ENCODE measurements at places on chromosomes 5 and 9.

GRCh38 chr9:20552874-20553557 is 69.3 kb downstream of the MLLT3 start:
- DNase-seq: no peak

GRCh38 chr5:102866237-102866600 is 111.1 kb downstream of the PAM start:
- DNase-seq: no peak

DNA sequence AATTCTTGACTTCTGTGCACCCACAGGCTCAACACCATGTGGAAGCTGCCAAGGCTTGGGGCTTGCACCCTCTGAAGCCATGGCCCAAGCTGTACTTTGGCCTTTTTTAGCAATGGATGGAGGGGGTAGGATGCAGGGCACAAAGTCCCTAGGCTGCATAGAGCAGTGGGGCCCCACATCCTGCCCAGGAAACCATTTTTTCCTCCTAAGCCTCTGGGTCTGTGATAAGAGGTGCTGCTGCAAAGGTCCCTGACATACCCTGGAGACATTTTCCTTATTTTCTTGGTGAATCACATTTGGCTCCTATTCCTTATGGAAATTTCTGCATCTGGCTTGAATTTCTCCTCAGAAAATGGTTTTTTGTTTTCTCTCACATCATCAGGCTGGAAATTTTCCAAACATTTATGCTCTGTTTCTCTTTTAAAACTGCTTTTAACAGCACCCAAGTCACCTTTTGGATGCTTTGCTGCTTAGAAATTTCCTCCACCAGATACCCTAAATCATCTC is 482.7 kb upstream of the TLE4 start:
- no peak for DNase-seq

DNA sequence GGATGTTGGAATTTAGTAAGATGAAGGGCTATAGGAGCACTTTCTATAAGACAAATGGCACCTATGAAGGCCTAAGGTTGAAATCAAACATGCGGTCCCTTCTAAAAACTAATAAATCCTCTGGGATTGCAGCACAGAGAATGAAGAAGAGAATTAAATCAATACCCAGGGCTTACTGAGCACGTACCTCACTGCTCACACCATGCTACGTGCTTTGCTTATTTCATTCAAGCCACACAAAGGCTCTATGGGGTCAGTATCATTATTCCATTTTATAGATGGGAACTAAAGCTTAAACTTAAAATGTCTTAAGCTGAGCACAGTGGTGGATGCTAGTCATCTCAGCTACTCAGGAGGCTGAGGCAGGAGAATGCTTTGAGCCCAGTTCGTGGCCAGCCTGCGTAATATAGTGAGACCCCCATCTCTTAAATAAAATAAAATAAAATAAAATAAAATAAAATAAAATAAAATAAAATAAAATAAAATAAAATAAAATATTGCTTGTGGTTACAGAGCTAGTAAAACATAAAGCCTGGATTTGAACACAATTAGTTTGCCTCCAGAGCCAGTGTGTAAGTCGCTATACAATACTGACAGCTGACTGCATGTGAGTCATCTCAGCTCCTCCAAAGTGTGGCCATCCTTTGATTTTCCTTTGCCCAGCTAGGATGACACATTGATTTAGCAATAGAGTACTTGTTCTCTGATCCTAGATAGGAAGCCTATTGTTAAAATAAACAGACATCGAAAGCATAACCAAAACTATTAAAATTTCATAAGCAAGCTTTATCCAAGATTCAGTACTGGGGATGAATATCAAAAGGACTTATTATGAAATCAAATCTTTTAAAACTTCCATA is 20.9 kb upstream of the DPYSL3 start:
- DNase-seq: no peak

DNA sequence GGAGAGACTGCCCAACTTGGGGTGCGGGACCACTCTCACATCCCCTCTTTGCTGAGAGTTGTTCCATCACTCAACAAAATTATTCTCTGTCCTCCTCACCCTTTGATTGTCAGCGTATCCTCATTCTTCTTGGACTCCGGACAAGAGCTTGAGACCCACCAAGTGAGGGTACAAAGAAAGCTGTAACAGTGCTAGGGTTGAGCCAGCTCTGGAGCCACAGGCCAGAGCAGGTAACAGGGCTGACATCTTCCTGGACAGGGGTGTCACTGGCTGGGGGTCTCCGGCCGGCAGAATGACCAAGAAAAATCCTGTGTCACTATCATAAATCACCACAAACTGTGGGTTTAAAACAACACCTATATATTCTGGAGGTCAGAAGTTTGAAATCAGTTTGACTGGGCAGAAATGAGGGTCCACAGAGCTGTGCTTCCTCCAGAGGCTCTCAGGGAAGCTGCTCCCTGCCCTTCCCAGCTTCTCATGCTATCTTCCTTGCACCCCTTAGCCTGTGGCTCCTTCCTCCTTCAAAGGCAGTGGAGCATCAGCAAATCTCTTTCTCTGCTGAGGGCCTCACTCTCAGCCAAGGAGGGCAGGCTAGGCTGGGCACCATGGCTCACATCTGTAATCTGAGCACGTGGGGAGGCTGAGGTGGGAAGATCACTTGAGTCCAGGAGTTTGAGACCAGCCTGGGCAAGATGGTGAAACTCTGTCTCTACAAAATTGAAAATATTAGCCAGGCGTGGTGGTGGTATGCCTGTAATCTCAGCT is 4.1 kb upstream of the BBLN start:
- no peak for DNase-seq

- no peak for DNase-seq
These were observed 995.4 kb upstream of the WWC1 start for GRCh38 chr5:167296066-167296465.

Data from stimulated activated CD4-positive, alpha-beta T cell treated with anti-CD3 and anti-CD28 coated beads, Interleukin-15, amount 100 ng/mL, for 48 hours (primary cell).